ENCODE measurements at places on chromosomes 6 and 20.

DNA sequence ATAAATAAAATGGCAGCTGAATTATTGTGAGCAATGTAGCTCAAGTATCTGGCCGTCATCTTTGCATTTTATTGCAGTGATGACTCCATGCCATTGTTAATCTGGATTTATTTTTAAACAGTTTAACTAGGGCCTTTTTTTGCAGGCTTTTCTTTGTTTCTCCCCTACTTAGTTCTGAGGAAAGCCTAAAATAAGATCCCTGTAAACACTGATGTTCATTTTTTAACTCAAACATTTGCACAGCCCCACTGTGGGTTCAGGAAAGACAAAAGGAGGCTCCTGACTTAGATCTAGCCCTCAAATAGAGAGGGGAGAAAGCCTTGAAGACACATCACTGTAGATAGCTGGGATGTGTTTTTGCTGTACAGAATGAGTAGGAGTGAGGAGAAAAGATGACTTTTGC, 69.2 kb downstream of the PLEKHG1 start:
- no peak for DNase-seq

DNA sequence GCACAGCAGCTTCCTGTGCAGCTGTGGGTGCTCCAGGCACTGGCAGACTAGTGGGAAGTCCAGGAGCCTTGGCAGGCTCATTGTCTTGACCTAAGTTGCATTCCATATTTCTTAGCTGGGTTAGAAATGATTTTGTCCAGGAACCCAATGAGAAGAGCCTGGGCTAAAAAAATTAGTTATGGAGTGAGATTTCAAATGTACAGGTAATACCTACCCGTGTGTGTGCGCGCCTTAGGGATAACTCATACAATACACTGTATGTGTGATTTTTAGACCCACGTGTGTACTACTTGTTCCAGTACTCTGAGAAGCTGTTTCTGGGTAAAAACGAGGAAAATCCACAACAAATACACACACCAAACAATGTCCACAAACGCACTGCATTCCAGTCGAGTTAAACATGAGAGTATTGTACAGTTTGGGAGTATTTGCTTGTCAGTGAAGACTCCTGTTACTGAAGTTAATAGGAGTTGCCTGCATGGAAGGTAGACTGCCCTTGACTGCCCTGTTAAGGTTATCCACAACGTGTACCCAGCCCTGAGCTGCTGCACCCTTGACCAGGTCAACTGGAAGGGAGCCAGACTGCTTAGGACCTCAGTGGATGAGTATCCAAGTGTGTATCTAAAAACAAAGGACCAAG, 1.4 kb downstream of the PAQR8 start:
- no peak for DNase-seq

- DNase-seq = no peak
Measured at GRCh38 chr20:38612751-38613515, 11.3 kb downstream of the ARHGAP40 start.

DNA sequence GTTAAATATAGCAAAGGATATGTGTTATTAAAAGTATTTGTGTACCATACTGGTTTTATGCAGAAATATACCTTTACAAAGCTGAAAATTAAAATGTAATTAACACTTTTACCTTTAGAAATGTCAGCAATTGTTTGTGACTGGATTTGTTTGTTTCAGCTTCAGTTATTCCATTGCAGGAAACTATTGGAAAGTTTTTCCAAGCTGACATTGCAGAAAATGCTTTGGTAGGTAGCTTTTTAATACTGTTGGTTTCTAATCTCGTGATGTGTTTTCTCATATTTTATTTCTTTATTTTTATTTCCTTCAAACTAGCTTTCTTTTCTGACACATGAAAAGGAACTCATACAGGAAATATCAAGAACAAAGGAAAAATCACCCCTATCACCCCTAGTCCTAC, 8.2 kb downstream of the NDUFAF5 start:
- DNase-seq = no peak

GRCh38 chr6:153758516-153758915, 280.5 kb upstream of the OPRM1 start:
- no peak for DNase-seq

- peak; percentile 32 for DNase-seq
Measured at GRCh38 chr20:62938105-62938888, at the start of gene GID8. GID8 (plus strand) TSS chr20:62938147; CDS start chr20:62941503, 3,356 bp downstream.

- no peak for DNase-seq
Measured at GRCh38 chr6:142845143-142845571, 99.8 kb downstream of the HIVEP2 start.

- no peak for DNase-seq
Measured at GRCh38 chr6:27136978-27137814, 110.3 kb upstream of the PRSS16 start.

DNA sequence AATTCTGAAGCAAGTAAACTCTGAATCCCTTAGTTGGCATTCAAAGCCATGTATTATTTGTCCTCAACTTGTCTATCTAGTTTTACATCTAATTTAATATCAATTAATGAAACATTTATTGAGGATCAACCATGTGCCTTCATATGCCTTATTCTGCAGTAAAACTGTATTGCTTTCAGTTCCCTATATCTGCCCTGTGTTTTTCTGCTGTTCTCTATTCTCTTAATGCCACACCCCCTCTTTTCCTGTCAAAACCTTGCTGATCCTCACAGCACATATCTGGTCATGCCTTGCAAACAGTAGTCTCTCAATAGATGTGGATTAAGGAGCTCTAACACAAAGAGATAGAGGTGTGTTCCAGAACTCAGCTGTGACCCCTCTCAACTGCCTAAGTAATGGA, 2.0 kb downstream of the FIG4 start:
- no peak for DNase-seq

- no peak for DNase-seq
Measured at GRCh38 chr20:47093320-47093966, 198.8 kb downstream of the EYA2 start.

DNA sequence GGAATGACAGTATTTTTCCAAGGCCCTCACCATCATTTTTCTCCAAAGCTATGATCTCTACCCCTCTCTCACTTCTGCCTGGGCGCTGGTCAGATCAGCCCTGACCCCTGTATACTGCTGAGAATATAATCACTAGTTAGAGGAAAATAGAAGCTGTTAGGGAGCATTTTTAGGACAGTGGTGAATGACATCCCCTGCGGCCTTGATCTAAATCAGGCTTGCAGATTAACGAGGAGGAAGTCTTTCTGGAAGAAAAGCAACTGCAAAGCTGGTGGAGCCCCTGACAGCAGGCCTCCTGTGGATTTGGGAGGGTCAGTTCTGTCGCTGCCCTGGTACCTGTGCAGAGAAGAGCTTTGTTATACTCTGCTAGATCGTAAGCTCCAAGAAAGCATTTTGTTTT, 107.9 kb downstream of the RPP40 start:
- no peak for DNase-seq

DNA sequence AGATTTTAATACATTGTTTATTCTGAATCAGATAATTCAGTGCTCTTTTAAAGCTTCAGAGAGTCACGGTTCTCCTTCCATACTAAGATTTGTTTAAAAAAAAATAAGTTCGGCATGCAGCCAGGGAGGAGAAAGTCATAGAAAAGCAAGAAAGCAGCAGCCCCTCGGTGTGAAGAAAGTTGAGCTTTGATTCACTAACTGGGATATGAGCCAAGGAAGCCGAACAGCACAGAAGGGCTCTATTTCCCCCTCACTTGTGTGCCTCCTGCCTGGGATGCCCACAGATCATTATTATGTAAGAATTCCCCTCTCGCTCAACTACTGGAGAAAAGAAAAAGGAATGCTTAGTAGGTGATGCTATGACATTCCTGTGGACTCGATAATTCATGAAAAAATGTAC, 69.3 kb upstream of the SYNJ2 start:
- DNase-seq = peak; percentile 86

DNA sequence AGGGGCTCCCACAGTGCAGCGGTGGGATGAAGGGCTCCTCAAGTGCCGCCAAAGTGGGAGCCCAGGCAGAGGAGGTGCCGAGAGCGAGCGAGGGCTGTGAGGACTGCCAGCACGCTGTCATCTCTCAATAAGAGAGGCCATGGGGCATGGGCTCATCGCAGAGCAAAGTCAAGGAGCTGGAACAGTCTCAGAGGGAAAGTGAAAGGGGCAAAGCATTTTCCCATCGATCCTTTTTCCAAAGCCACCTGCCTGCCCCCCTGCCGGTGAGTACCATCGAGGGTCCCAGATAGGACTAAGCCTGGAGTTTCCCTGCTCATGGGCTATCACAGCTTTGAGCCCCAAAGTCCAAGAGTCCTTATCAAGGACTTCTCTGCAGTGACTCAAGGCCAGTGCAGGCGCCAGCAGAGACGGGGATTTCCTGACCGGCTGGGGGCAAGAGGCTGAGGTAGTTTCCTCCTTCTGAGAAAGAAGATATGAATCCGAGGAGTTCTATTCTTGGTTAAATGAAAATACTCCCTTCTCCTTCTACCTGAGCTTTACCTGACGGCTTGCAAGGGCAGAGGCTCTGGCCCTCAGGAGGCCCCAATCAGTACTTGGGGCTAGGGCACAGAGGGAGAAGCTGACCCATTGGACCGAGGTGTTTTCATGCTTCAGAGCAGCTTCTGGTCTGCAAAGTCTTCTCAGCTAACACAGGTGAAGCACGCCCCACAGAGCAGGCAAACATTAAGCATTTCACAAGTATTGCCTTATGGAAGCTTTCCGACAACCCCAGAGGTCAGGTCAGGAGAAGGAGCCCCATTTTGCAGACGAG, 22.6 kb downstream of the ETV7 start:
- DNase-seq = no peak

DNA sequence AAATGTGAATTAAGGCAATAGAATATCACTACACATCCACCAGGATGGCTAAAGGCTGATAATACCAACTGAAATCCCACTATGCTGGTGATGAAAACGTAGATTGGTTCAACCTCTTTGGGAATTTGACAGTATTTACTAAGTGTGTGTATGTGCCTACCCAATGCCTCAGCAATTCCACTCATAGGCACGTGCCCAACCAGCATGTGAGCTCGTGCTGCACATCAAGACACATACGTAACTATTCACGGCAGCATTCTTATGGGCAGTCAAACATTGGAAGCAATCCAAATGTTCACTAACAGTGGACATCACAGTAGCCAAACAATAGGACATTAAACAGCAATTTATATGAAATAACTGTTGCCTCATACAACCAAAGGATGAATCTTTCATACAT, 15.7 kb upstream of the AFDN start:
- DNase-seq = no peak

DNA sequence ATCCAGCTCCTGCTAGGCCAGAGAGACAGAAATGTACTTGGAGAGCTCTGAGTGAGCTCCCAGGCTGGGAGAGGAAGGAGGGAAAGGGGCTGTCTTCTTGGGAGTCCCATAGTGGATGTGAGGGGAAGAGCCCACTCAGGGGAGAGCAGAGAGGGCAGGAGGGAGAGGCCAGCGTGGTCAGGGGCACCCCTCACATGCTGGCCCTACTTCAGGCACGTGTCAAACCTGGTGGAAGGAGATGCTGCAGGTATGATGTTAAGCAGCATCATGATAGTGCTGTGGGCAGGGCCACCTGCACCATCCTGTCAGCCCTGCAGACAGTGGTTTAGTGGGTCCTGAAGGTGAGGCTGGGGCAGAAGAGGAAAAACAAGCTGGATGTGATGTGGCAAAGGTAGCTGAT, 265.4 kb upstream of the RNF24 start:
- DNase-seq = no peak

- DNase-seq = no peak
Measured at GRCh38 chr6:25536781-25537180, 115.2 kb upstream of the SCGN start.

DNA sequence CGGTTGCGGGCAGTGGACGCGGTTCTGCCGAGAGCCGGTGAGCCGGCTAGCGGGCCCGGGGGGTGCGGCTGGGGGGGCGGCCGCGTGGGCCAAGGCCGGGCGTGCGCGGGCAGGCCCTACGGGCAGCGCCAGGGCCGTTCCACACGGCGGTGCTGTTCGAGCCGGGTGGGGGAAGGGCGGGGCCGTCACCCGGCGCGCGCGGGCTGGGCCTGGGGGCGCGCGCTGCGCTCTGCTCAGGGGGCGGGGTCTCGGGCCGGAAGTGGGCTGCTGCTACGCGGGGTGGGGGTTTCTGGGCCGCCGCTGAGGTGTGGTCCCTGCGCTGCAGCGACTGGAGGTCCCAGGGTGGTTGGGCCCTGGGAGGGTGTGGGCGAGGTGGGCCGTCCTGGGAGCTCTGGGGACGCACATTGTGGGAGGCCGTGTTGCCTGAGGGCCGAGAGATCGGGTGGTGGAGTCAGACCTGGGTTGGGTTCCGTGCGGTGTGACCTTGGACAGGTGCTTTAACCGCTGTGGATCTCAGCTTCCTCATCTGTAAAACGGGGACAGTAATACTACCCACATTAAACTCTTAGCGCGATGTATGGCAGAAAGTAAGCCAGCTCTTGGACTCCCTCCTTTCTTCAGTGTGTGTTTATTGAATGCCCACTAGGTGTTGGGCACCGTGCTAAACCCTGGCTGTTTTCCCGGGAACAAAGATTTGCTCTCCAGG, 391 bp downstream of the MAPRE1 start:
- peak; percentile 16 for DNase-seq

GRCh38 chr6:10413262-10413849, 1.5 kb downstream of the TFAP2A start:
- no peak for DNase-seq

DNA sequence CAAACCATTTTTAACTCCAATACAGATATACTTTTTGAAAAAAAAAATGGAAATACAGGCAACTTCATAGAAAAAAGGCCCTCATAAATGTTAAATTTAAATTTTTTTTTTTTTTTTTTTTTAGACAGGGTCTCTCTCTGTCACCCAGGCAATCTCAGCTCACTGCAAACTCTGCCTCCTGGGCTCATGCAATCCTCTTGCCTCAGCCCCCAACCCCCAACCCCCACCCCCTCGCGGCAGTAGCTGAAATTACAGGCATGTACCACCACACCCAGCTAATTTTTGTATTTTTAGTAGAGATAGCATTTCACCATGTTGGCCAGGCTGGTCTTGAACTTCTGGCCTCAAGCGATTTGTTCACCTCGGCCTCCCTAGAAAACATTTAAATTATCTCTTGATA, 12.8 kb upstream of the ULBP3 start:
- DNase-seq = no peak

DNA sequence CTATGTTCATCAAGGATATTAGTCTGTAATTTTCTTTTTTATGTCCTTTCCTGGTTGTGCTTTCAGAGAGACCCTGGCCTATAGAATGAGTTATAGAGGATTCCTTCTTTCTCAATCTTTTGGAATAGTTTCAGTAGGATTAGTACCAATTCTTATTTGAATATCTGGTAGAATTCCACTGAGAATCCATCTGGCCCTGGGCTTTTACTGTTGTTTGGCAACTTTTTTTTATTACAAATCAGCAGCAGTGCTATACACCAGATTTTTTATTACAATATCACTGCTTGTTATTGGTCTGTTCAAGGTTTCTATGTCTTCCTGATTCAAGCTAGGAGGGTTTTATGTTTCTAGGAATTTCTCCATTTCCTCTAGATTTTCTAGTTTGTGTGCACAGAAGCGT, 50.0 kb upstream of the NRSN1 start:
- no peak for DNase-seq

DNA sequence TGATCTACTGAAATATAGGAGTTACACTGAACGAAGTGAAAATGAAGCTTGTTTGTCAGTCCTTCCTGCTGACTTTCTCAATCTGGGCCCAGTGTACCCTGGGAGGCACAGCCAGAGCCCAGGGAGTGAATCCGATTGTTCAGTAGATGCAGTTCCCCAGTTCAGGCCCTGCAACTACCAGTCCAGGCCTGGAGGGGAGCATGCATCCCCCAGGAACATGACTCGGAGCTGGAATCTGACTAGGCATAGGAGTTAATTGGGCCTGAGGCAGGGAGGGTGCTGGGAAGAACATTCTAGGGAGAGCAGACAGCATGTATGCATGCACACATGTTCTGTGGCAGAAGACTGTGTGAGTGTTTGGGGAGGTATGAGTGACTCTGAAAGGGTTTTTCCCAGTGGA, 42.1 kb downstream of the PHACTR3 start:
- no peak for DNase-seq
